Fibroblast of skin of left biceps (primary cell): ENCODE measurements at places on chromosomes 11 and 22.

DNA sequence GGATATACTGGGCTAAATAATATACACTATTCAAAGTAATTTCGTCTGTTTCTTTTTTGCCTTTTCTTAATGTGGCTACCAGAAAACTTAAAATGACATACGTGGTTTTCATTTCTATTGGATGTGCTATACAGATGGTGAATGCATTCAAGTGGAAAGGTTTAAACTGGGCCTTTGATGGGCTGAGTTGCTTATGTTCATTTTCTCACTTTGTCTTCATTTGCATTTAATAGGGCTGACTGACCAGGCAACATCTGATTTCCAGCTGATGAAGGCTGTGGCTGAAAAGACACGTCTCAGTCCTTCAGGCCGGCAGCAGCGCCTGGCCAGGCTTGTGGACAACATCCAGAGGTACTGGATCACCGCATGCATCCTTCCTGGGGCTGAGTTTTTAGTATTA, 27.9 kb downstream of the PIWIL4 start:
- DNase-seq, result no peak

GRCh38 chr11:12113294-12113693, 2.9 kb downstream of the MICAL2 start:
- DNase-seq, result no peak

DNA sequence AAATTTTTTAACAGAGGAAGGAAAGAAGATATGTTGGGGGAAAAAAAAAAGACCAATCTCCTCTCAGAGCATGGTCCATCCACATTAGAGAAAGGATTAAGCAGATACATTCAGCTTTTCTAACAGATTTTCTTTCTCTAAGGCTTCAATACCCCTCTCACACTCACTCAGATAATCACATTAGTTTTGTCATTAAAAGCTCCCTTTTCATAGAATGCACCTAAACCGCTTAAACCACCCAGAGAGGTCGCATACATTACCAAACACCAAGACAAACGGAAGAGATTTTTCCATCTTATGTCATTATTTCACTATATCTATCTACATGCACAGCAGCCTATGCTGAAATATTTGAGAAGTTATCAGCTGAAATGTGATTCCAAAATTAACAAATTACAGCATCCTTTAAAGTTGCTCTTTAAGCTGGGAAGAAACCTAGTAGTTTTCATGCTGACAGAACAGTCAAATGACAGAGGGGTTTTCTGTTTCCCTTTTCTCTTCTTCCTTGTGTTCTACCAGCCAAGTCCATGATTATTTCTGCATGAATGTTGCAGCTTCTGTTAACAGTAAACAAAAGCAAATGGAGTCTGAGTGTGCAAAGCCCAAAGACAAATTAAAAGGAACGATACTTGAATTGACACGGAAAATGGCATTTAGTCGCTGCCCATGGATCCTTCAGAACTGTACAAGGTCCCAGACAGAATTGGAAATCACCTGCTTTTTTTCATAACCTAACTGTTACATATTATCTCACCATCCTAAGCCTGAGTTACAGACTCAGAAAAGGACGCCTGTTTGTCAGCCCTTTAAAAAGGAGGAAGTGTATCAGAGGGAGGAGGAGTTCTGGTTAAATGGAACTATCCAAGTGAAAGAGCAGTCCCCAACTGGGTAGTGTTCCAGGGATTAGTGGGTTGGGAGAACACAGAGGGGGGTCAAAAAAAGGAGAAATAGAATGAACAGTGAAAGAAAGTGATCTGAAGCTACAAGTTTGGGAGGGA, 54.6 kb downstream of the PRCP start:
- no peak for DNase-seq

GRCh38 chr11:58561394-58562098, 14.1 kb downstream of the LPXN start:
- no peak for DNase-seq

DNA sequence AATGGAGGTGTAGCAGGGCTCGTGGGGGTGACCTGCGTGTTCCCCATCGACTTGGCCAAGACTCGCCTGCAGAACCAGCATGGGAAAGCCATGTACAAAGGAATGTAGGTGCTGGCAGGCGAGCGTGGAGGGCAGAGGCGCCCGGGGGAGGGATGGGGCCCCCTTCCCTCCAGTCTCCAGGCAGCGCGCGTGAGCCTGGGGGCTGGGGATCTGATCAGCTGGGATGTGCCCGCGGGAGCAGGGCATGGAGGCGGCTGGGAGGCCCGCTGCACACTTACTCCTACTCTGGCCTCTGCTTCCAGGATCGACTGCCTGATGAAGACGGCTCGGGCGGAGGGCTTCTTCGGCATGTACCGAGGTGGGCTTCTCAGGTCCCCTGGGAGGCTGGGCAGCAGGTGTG, 17.8 kb downstream of the SLC25A18 start:
- DNase-seq, result no peak

GRCh38 chr11:1834062-1834610, 654 bp upstream of the SYT8 start:
- DNase-seq, result no peak
